CD4-positive, alpha-beta T cell treated with Interleukin-15 for 1 hour (primary cell): ENCODE measurements at places on chromosomes 3 and 15.

- DNase-seq: no peak
Observed at GRCh38 chr15:51580385-51580784, 42.2 kb downstream of the DMXL2 start.

DNA sequence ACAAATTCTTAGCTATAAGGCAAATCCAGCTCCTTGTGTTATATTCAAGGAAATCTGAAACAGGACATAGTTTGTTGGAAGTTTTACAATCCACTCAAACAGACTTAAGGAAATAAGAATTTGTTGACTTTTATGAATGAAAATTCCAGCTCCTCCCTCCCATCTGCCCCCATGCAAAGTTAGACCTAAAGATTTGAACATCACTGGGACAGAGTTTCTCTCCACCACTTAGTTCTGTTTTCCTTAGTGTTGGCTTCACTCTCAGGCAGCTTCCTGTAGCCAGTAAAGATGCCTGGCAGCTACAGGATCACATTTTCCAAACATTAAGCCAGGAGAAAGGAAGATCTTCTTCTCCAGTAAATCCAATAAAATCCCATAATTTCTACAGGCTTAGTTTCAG is 265.0 kb downstream of the TAFA4 start:
- no peak for DNase-seq

DNA sequence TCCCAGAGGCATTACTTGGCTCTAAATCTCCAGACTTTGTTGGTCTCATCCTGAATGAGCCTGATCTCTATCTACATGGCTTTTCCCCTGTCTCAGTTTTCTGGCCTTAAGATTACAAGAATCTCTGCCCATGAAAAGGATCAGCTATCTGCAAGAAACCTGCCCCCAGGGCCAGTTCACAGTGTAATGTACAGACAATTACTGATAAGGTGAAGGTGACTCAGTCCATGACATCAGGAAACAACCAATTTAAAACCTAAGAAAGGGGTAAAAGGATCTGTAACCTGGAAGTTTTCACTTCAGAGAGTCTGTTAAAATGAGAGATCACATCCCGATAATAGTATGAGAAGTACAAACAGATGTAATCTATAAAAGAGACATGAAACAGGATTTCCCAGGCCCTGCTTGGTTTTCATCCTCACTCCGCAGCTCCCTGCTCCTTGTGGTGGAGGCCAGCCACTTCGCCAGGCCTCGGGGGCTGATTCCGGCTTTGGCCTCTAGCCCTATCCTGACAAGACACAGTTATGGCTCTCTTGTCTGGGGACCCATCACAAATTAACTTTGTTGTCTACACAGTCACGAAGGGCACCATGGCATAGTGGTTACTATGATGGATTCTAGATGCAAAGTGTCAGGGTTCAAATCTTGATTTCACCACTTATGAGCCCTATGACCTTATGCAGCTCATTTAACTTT is 136.9 kb downstream of the THSD4 start:
- DNase-seq: no peak

- no peak for DNase-seq
Observed at GRCh38 chr15:98753726-98754656, 105.7 kb downstream of the IGF1R start.

GRCh38 chr3:119258915-119259314 is 18.2 kb upstream of the B4GALT4 start:
- no peak for DNase-seq

GRCh38 chr3:187741403-187742350 is 3.6 kb downstream of the BCL6 start:
- DNase-seq: peak; percentile 75

DNA sequence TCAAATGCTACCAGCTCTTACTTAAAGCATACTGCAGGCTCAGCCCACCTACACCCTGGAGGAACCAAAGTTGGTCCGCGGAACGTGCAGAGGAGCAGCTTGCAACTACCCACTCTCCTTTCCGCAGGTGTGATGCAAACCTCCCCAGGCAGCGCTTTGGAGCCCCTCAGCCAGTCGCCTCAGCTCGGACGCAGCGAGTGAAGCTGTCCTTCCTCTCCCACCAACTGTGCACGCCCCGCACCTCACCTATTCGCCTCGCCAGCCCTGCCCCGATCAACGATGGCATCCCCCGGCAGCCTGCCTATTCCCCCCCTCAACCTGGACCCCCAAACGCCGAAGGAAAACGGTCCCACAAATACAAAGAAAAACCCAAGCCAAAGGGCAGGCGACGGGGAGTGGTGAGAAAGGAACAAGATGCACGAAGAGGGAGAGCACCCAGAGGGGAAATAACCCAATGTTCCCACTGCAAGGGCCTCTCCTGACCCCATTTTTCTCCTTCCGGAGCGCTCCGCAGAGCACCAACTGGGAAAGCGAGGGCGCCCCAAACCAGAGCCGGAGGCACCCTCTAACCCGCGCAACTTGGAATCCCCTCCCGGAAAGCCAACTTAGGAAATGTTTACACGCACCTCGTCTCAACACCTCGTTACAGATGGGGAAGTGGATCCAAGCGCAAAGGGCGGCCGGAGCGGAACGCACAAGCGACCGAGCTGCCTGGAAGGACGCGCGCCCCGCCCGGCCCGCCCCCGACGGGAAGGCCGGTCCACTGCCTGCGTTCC is 665 bp downstream of the GLB1 start:
- peak; percentile 52 for DNase-seq

- no peak for DNase-seq
Observed at GRCh38 chr3:113124256-113124830, 87.0 kb upstream of the BOC start.

GRCh38 chr3:51937014-51937413 is 4.7 kb downstream of the RRP9 start:
- no peak for DNase-seq

DNA sequence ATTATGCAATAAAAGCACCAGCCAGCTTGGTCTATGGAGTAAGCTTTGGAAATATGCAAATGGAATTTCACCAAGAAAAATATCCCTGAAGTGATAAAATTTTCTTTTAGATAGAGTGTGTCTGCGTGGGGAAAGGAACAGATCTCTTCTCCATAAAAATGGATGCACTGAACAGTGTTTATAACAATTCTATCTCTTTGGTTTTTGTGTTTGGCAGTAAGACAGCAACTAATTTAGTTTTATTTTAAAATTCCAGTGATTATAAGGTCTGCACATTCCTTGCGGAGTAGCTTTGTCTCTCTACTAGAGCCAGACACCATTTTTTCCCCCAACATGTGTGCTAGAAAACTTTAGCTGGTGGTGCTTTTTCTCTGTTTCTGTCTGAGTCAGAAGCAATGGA is 712.4 kb downstream of the GRM7 start:
- DNase-seq: no peak

DNA sequence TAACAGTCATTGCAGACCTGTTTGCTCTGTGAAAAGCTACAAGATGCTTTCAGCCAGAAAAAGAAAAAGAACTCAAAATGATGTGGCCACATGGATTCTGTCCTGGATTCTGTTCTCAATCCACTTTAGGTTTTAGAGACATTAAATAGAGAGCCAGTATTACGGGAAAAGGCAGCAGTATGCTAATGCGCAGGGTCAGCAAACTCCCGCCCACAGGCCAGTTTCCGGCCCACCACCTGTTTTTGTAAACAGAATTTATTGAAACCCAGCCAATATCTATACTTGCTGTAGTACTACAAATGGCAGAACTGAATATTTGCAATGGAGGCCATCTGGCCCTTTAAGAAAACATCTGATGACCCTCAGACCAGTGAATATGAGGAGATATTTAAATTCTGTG is 416.1 kb downstream of the ERC2 start:
- DNase-seq: no peak

GRCh38 chr3:50297896-50298725 is 1.1 kb downstream of the HYAL3 start:
- no peak for DNase-seq

GRCh38 chr3:147409143-147410115 is at the start of gene ZIC1:
Gene ZIC1 (plus strand): TSS chr3:147409365. CDS start chr3:147410113, 748 bp downstream.
- DNase-seq: no peak

GRCh38 chr15:56640549-56640948 is 92.8 kb downstream of the ZNF280D start:
- no peak for DNase-seq

DNA sequence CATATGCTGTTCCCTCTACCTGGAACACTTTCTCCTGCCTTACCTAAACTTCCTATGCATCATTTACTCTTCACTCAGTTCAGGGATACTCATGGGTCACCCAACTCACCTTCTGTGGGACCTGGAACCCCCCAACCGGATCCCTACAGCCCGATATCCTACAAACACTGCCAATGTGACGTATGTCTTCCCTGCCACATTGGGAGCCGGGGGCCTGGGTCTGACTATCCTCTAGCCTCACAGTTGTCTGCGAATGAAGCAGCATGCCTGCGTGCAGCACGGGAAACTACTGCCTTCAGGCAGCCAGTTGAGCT is 405 bp downstream of the NPRL2 start:
- DNase-seq: no peak

DNA sequence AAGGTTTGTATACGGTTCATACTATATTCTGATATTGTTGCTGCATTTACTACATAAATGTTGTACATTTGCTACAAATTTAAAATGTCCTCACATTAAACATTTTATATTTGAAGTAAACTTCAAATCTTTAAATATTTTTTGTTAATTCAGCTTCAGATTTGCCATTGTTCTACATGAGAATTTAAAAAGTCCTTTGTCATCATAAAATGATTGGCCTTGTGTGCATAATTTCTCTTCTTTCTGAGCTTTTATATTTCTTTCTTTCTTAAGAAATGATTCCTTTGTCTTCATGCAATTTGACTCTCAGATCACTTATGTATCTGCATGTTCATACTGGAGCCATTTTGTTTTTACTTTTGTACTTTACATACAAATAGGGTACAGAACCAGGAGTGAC is 28.0 kb downstream of the DNAJC19 start:
- no peak for DNase-seq

DNA sequence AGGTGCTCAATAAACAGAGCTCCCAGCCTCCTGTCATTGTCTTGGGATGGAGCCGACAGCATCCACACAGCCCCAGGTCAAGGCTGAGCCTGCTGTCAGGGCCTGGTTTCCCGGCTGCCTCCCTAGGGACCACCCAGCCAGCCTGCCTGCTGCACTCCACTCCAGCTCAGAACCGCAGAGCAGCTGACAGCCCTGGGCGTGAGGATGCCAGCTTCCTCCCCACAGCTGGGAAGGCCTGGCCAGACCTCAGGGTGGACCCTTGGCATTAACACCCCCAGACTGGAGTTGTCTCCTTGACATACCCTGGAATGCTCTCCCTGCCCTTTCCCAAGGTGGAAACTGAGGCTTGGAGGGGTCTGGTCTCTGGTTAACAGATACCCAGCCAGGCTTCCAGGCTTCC is 112.0 kb downstream of the WNT7A start:
- no peak for DNase-seq

DNA sequence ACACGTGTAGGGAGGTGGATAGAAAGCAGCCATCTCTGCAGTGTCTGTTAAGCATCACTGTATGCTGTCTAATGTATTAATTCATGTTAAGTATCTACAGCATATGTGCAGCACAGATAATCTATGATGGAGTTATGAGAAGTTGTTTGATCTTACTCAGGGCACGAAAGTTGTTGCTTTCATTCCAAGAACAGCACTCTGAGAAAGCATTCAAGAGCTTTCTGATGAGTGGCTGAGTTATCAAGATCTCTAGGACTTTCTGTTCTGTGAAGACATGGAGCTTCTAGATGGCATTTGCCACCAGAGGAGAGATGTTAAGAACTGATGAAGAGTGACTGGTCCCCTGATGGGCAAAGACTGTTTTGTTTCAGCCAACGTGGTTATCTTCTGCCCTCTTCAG is 22.6 kb upstream of the TPRG1 start:
- no peak for DNase-seq

- no peak for DNase-seq
Observed at GRCh38 chr15:79680720-79681119, 216.1 kb downstream of the MTHFS start.

DNA sequence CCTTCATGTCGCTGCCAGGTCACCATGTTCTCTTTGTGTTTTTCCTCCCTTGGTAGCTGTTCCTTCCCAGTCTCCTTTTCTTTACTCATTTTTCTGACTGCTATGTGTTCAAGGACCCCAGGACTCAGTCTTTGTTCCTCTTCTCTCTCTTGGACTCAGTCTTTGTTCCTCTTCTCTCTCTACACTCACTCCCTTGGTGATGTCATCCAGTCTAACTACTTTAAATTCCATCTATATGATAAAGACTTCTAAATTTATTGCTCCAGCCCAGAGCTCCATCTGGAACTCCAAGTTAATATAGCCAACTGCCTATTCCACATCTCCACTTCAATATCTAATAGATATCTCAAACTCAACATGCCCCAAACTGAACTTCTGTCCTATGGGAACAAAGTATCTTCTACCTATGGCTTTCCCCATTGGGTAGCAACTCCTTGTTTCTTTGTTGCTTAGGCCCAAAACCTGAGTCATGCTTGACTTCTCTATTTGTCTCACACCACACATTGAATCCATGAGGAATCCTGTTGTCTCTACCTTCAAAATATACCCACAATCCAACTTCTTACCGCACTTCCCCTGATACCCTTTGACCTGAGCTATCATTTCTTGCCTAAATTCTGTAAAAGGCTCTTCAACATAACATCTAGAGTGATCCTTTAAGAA is 4.9 kb upstream of the DYNC1LI1 start:
- DNase-seq: no peak

GRCh38 chr3:152259468-152259867 is 9.3 kb upstream of the MBNL1 start:
- no peak for DNase-seq

DNA sequence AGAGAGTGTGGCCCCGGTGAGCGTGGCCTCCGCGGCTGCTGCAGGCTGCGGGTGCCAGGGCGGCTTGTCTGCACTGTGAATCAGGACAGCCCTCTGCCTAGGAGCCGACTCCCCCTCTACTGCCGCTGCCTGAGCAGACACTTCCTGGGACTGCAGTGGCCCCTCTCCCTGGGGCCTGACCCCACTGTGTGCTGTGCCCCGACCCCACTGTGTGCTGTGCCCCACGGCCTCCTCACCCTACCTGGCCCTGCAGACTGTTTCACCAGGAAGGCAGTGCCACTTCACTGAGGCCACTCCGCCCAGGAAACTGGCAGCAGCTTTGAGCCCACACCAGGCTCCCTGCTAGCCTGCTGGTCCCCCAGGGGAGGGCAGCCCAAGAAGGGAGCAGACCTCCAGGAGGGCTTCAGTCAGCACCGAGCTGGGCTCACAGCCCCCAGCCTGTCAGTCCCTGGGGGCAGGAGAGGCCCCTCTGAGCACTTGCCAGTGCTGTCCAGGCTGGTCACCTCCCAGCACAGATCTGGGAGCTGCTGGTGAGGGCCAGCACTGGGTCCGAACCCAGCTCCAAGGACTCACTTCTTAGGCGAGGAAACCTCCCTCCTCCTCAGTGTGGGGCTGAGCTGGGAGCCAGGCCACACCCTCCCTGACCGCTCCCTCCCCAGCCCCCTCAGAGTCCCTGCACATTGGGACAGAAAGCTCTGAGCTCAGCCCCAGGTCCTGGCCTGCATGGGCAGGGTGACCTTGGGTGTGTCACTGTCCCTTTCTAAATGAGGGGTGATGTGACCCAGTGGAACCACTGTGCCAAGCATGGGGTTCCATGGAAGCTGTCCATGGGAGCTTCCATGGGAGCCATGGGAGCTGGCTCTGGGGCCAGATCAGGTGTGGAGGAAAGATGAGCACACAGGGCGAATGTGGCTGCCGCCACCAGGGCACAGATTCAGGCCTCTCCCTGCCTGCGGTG is 56.8 kb downstream of the DNAJB8 start:
- no peak for DNase-seq

- no peak for DNase-seq
Observed at GRCh38 chr3:17730318-17730967, 12.0 kb downstream of the TBC1D5 start.
